ENCODE measurements at places on chromosomes 11 and 22.

DNA sequence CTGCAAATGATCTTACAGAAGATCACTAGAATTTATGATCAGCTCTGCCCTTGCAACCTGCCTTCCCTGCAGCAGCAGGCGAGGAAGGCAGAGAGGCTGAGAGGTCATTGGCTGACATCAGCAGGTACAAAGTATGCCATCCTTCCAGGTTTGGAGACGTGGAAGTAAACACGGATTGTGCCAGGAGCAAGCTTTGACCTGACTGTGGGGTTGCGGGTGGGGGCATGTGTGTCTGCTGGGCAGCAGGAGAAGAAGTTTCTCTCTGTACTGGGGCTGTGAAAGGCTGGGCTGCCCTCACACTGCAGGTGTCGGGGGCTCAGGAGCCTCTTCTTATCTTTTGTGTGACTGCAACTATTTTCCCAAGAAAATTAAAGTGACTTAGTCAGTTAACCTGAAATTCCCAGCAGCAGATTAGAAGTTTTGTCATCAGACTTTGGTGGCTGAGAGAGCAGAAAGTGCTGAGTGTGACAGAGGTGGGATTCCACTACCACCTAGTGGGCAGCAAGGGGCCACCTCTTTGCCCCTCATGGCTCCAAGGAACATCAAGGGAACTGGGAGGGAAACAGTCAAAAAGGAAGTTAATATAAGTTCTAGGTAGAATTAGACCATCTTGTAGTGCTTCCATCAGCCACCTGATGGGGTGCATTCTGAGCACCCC, 565.9 kb downstream of the ETS1 start:
- DNase-seq, result no peak

GRCh38 chr22:27063406-27063805, 406.0 kb downstream of the MIAT start:
- DNase-seq, result no peak

DNA sequence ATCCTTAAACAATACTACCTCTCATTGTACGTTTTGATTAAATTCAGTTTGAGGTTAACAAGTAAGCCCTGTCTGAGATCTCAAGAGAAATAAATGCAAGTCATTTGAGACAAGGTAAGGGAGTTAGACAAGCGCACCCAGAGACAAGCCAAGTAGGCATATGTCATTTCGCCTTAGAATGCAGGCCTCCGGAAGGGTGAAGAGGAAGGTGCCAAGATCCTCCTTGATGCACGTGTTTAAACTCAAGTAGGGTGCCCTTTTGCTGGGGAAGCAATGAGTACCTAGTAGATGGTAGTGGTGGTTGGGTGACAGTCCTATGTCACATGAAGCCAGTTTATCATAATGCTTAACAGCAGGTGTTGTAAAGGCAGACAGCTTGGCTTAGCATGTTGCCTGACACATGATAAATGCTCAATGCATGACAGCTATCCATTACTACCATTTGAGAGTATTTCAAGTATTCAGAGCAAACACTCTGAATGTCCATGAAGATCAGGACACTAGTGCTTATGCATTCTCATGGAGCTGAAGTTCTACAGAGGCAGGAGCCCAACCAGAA, 415.9 kb downstream of the TMEM135 start:
- no peak for DNase-seq

DNA sequence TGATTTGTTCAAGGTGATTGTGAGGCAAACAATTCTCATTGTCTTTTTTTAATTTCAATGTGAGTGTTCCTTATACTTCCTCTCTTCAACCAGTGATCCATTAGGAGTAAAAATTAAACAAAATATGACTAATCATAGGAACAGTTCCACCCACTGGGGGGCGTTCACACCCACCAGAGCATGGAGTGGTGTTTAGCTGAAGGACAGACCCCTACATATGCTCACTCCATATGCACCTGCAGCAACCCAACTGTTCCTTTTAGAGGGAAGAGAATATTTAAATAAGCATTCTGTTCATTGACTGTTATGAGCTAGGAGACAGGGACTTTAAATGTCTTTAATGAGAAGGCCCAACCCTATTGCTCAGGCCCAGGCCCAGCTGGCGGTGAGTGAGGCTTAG, 78.7 kb upstream of the DRD2 start:
- DNase-seq, result no peak

GRCh38 chr11:78365381-78365792, 52.2 kb downstream of the GAB2 start:
- DNase-seq, result no peak

GRCh38 chr22:46061124-46061500, 84.2 kb upstream of the WNT7B start:
- DNase-seq, result no peak

- peak; percentile 10 for DNase-seq
Observed at GRCh38 chr11:36455658-36456111, 54.4 kb downstream of the TRAF6 start.

- DNase-seq, result no peak
Observed at GRCh38 chr11:104033561-104033960, 2.9 kb upstream of the DDI1 start.

DNA sequence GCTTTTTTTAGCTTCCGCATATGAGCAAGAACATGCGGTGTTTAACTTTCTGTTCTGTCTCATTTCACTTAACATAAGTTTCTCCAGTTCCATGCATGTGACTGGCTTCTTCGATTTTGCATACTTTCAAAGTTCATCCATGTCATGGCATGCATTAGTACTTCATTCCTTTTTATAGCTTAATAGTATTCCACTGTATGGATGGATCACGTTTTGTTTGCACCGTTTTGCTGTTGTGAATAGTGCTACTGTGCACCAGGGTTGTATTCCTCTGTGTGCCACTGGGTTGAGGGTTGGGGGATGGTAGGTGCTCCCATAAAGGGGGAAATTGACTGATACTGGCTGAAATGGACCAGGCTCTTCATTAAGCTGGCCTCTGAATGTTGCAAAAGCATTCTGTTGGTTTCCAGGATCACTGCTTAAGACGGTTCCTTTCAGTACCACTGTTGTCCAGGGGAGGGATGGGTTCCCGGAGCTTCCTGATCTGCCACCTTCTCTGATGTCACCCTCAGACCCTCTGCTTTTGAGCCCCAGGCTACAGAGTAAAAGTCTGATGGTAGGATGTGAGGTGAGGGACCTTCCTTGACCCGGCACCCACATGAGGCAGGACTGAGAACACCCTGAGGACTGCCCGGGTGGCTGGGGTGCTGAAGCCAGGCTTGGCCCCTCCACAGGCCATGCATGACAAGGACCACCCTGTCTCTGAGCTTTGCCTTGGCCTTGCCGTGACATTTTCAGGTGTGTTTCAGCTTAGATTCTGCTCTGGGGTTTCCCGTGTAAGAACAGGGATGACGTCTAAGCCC, 24.4 kb downstream of the DGCR6L start:
- no peak for DNase-seq

GRCh38 chr22:28914201-28914600, 30.8 kb downstream of the ZNRF3 start:
- DNase-seq, result no peak

GRCh38 chr22:41280065-41280464, 5.9 kb downstream of the RANGAP1 start:
- peak; percentile 52 for DNase-seq

- no peak for DNase-seq
Observed at GRCh38 chr11:134524896-134525845, 113.1 kb upstream of the B3GAT1 start.

DNA sequence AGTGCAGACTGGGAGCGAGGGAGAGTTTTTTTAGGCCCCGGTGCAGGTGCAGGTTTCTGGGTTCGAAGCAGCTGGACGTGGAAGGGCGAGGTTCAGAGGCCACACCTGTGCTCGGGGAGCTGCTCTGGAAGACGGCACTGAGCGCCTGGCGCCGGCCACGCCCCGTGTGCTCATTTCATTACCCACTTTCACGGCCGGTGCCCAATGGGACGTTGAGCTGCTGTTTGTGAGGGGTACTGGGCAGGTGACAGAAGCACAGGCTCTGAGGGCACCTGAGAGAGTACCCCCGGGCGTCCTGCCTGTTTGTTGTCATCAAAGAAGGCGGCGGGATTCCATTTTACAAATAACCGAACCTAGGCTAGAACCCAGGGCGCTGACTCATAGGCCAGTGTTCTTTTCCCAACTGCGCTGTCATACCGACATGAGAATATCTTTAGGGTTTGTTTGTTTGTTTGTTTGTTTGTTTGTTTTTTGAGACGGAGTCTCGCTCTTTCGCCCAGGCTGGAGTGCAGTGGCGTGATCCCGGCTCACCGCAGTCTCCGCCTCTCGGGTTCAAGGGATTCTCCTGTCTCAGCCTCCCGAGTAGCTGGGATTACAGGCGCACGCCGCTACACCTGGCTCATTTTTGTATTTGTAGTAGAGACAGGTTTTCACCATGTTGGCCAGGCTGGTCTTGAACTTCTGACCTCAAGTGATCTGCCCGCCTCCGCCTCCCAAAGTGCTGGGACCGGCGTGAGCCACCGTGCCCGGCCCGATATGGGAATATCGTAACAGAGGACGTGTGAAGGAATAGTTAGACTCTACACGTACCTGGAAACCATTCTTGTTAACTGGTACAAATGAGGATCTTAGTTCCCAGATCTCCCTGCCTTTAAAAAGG, 16.6 kb upstream of the SPTBN2 start:
- DNase-seq, result peak; percentile 83

- no peak for DNase-seq
Observed at GRCh38 chr11:101917226-101917625, 904 bp upstream of the ANGPTL5 start.

DNA sequence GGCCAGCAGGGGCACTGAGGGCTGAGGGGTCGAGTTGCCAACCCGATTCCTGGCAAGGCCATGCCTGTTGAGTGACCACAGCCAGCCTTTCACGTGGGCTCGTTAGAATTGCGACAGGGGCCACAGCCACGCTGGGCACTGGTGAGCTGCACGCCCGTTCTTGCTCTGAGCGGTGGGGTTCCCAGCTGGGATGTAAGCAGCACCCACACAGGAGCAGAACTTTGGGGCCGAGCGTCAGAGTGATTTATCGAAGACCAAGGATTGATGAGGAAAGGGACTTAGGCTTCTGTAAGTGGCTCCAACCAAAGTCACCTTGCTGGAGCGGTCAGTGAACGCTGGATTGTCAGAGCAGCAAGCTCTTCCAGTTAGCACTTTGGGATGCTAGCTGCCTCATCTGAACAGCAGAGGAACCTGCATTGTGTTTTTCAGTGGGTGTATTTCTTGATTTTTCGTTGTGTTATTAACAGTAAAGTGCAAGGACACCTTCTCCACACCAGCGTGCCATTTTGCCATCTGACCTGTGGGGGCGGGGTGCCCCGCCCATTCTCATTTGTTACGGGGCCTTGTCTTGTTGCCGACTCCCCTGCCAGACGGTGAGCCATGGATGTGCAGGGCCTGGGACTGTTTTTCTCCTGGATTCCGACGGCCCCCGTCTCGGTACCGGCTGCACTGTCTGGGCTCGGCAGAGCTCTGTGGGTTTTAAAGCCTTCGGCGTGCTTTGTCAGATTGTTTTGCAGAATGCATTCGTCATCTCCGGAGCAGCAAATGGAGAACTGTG, 202.5 kb downstream of the TBC1D22A start:
- DNase-seq, result no peak

- no peak for DNase-seq
Observed at GRCh38 chr11:125279676-125280418, 115.3 kb downstream of the PKNOX2 start.

GRCh38 chr11:65560555-65561418, 2.6 kb upstream of the LTBP3 start:
- no peak for DNase-seq

GRCh38 chr11:122077459-122077858, 38.6 kb downstream of the BLID start:
- DNase-seq, result no peak

- DNase-seq, result no peak
Observed at GRCh38 chr11:113531575-113532451, 56.6 kb upstream of the DRD2 start.

DNA sequence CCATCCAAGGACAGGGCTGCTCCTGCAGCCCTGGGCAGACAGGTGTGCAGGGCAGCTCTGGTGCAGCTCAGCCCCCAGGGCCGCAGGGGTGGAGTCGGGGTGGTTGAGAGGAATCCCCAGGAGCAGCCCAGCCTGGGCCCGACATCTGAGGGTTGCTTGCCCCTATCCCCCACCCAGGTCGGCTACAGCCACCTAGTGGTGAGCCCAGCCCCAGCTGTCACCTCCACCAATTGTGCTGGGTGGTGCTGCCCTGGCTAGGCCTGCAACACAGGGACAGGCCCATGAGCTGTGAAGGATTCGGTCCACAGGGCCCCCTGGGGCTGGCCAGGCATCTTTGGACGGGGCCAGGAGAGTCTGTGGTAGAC, 29.6 kb downstream of the RTN4R start:
- DNase-seq, result no peak

- no peak for DNase-seq
Observed at GRCh38 chr11:121800240-121800639, 315.8 kb downstream of the BLID start.

DNA sequence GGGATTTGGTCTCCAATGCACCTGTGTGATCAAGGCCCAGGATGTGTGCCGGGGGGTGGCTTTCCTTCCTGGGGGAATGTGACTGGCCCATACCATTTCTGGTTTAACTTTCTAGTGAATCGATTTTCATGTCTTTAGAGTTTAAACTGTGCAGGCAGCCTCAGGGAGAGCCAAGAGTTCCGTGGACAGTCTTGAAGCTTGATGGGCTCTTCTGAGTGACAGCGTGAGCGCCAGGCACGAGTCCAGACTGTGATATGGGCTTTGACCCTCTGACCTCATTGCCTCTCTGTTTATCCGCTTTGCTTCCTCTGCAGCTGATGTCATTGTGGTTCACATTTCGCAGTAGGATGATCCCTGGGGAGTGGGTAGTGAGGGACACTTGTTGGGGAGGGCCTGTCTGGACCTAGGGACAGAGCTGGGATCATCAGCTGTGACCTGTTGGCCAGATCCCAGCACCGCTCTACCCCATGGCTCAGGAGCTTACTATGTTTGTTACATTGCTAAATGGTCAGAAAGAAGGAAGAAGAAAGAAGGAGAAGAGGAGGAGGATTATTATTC, 80.6 kb upstream of the CLDN5 start:
- no peak for DNase-seq

DNA sequence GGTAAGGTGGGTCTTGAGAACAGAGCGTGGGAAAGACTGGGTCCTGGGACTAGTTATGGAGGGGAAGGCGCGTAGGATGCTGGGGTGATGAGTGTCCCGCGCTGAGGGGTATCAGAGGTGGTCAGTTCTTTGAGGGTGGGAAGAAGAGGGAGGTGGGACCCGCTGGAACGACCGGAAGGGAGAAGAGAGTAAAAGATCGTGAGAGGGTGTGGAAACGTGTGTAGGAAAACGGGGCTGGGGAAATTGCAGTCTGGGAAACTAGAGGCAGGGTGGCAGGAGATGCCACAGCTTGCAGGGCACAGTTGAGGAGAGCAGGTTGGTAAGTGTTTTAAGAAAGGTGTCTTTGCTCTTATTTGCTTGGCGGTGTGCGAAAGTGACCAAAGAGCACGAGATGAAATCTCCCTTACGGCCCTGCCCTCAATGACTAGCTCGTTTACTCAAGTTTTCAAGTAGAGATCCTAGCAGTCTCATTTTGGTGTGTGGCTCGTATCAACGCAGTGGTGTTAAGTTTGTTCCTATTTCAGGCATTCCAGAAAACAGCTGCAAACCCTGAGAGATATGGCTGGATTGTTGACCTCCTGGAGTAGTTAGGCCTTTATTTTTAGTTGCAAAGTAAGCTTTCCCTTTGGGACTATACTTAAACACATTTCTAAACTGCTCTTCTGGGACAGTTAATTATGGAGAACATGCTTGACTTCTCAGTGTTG, 615 bp downstream of the STT3A start:
- peak; percentile 72 for DNase-seq

- no peak for DNase-seq
Observed at GRCh38 chr11:61916737-61917333, 531 bp downstream of the RAB3IL1 start.
